ENCODE measurements at places on chromosomes 2 and 18.
A peak's percentile ranks its signal among the peaks of the same experiment; 100 is the strongest.

GRCh38 chr2:238694136-238694755 lies 153.6 kb upstream of the TWIST2 start:
- DNase-seq = no peak

- no peak for DNase-seq
These were observed 336.0 kb upstream of the TNP1 start for GRCh38 chr2:217195658-217196446.

- DNase-seq = peak; percentile 29
These were observed 364.8 kb upstream of the GALNT5 start for GRCh38 chr2:156892467-156893281.

DNA sequence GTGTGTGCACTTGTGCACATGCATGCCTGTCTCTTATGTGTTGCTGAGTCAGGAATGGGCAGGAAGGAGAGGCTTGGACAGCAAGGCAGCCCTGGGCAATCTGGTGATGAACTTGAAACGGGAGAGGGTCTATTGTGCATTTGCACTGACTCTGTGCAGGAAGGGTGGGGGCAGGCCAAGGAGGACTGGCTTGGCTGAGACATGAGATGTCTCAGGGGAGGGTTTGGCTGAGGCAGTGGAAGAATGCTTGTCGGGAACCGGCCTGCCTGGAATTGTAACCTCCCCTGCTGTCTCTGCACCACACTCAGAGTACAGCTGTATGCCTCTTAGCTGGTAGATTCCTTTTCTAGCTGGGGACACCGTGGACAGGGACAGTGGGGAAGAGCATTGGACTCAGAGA lies 176.1 kb upstream of the TNP1 start:
- no peak for DNase-seq

DNA sequence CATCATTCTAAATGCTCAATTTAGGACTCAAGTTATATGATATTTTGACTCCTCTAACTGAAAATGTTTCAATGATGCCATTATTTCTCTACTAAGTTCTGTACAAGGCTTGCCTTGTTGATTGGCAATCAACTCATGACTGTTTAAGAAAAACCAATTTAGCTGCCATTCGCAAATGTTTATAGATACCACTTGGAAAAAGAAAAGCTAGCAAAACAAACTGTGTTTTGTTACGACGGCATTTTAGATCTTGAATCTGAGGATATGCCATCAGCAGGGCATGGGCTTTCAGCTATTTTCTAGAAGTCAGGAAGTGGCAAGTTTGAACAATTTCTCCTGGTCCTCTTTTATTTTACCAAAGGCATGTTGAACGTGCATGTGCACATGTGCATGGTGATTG lies 65.3 kb downstream of the MREG start:
- DNase-seq = no peak

GRCh38 chr2:88967844-88968243 lies 276.4 kb downstream of the RPIA start:
- DNase-seq = peak; percentile 25
